Nephron progenitor cell (in vitro differentiated cells): ENCODE measurements at places on chromosomes 7 and 10.

- no peak for DNase-seq
These were observed 80.4 kb downstream of the PPP1R3C start for GRCh38 chr10:91552274-91553095.

- DNase-seq, result no peak
These were observed 8.8 kb upstream of the INTS1 start for GRCh38 chr7:1512781-1513656.

GRCh38 chr7:46580766-46581165 lies 659.7 kb upstream of the IGFBP3 start:
- no peak for DNase-seq

- DNase-seq, result peak; percentile 83
These were observed 7.0 kb upstream of the EVX1 start for GRCh38 chr7:27235387-27236311.

DNA sequence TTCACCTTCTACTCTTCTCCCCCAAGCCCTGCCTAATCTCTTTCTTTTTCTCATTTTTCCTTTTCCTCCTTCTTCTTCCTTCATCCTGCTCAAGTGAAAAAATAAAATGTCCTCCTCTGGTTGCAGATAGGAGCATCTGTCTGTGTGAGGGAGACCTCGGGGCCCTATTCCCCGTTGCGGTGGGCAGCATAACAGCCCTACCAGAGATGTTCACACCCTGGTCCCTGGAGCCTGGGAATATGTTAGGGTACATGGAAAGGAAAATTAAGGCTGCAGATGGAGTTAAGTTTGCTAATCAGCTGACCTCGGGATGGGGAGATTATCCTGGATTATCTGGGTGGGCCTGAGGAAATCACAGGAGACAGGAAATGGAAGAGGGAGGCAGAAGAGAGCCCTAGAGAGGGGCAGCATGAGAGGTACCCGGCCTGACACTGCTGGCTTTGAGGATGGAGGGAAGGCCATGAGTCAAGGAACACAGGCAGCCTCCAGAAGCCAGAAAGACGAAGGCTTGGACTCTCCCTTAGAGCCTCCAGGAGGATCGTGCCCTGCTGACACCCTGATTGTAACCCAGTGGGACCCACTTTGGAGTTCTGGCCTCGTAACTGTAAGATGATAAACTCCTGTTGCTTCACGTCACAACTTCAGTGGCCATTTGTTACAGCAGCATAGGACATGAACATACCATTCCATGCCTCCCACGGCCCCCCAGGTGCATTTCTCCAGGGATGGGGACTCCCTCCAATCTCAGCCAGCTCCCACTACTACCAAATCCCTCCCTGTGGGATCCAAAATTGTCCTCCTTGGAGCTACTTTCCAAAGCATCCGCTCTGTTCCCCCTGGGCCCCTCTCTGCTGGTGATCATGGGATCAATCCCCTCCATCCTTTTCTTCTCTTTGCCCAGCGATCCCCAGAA lies 39.0 kb upstream of the ZMIZ1 start:
- no peak for DNase-seq

- DNase-seq, result no peak
These were observed 544.9 kb upstream of the ADARB2 start for GRCh38 chr10:2282202-2282601.

DNA sequence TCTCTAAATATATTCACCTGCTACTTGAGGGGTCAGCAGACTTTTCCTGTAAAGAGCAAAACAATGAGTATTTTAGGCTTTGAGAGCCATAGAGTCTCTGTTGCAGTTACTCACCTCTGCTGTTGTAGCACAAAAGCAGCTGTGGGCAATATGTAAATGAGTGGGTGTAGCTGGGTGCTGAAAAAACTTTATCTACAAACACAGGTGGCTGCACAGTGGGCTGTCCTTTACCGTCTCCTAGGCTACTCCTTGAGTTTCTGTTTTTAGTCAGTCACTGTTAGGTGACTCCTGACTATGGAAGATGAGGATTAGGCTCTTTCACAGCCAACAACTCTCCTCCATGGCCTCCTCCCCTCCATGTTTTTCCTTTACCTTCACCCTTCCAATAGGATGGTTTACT lies 286.1 kb upstream of the C7orf33 start:
- no peak for DNase-seq

GRCh38 chr7:106778656-106779250 lies 86.3 kb upstream of the PIK3CG start:
- DNase-seq, result no peak

DNA sequence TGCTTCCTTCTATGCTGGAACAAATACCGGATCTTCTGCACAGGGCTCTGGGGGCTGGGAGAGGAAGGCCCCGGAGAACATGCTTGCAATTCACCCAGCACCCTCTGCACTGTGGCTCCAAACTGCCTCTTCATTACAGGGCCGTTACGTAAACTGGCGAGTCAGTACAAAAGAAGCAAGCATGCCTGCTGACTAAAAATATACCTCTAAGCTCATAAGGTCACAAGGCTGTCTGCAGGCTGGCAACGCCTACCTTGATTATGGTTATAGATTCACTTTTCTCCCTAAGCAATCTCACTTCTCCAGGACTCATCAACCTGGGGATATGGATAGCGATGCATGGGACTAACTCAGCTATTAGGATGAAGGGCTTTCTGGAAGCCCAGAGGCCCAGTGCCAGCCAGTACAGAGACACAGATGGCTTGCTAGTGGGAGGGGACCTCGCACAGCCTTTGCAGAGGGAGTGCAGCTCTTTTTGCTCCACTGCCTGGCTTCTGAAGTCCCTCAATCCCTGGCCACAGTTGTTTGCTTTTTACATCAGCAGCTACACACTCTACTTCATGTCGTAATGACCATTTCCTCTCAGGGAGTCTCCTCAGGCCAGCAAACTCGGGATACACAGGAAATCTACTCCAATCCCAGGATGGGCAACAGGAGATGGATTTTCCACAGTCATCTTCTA lies 96.1 kb downstream of the SH3PXD2A start:
- peak; percentile 27 for DNase-seq

GRCh38 chr10:124680675-124681074 lies 63.5 kb downstream of the FAM53B start:
- no peak for DNase-seq

DNA sequence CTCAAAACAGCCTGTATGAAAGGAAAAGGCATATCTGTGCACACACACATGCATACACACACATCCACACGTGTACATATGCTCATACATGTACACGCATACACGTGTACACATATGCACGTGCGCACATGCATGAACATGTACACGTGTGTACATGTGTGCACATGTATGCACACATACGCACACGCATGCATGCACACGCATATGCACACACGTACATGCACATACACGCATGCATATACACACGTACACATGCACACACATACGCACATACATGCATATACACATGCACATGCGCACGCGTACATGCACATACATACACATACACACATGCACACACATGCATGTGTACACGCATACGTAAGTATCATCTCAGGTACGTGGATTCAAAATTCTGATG lies 19.4 kb downstream of the DIP2C start:
- no peak for DNase-seq

DNA sequence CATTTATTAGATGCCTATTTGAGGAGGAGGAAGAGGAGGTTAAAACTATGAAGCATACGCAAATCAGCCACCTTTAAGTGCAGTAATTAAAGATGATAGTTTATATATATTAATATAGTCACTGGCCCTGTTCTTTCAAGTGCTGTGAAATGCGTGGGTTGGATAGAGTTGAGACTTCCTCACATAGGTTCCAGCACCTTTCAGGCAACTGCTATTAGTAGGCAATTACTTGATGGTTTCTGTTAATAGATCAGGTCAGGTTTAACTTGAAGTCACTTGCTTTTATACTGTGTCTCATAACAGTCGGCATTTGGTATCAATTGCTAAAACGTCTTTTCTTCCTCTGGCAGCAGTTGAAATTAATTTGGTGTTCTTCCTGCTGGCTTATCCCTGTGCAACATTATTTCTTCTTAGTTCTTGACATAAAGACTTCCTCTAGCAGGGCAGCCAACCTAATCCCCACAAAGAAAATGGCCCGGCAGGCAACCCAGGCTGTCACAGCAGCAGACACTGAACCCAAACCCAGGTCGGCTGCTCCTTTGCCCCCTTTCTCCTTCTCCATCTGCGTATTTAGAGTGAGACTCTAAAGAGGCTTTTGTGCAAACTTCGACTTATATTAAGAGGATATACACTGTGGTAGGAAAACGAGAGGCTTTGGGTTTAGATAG lies 35.3 kb upstream of the BET1 start:
- DNase-seq, result no peak

- DNase-seq, result no peak
These were observed 16.7 kb upstream of the CADPS2 start for GRCh38 chr7:122902751-122903495.

GRCh38 chr10:18145652-18146051 lies 5.4 kb downstream of the CACNB2 start:
- DNase-seq, result no peak

- no peak for DNase-seq
These were observed 20.6 kb downstream of the PALD1 start for GRCh38 chr10:70498970-70499835.

DNA sequence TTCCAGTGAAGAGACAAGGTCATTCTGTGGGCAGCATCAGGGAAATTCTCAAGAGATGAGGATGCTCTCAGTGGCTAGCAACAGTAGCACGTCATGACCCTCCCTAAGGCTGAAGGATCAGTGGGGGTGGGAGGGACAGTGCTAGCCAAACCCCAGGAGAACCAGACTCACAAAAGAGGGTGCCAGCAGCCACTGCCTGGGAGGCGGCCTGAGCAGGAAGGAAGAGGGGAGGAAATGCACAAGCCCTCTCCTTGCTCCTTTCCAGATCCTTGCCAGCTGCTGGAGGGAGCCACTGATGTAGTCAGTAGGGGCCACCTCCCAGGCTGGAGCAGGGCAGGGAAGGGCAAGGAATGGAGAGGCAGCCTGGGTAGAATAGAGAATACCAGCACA lies 302.7 kb downstream of the RPS24 start:
- no peak for DNase-seq

- DNase-seq, result no peak
These were observed 12.8 kb downstream of the ICA1 start for GRCh38 chr7:8249121-8249520.
